Hypothalamus (tissue), 51 donors: ENCODE measurements at places on chromosomes 3 and 15.

- DNase-seq = no peak
These were observed 216.2 kb upstream of the THBS1 start for GRCh38 chr15:39364721-39365120.

DNA sequence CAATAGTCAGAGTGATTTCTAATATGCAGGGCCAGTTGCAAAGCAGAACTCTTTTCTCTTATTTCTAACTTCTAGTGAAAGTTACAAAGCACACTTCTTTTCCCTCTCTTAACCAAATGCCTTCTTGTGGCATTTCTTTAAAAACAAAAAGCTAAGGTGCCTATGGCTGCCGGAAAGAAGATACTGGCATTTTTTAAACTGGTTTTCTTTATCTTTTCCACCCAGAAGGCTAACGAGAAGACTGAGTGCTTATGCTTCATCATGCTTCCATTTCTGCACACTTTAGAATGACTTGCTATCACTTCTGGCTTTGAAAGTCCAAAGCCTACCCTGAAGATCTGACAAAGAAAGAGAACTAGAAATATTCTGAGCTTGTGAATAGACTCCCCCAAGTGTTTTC, 141.3 kb downstream of the P2RY1 start:
- DNase-seq = no peak

DNA sequence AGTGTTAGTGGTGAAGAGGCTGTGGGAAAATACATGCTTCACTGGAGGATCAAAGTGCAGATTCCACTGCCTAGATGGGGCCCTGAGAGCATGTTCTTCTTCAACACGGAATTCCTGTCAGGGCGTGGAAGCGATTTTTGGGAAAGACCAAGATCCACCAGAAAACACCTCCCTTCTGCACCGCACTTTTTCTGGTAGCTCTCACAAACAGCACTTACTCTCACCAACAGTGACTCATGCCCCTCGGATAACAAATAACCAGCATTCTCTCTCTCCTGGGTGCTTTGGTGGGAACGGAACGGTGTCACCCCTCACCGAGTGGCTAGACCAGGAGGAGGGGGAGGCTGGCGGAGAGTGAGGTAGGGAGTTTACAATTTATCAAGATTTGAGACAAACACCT, 40.1 kb downstream of the ADAMTSL3 start:
- DNase-seq = no peak

DNA sequence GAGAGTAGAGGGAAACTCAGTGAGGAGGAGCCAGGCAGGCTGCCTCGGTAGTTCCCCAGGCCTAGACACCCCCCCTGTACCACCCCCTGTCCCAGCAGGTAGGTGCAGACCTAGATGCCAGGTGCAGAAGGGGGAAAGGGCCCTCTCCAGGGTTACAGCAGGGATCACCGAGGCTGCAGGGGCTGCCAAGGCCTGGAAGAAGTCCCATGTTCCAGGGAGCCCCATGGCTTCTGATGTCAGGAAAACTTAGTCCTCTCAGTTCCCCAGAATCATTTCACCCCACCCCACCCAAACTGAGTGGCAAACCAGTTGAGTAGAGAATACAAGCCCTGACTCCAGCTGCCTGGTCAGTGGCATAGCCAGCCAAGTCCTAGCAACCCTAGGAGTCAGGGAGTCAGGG, 7.4 kb upstream of the SEMA3B start:
- no peak for DNase-seq

GRCh38 chr3:47573190-47574172, 5.2 kb downstream of the CSPG5 start:
- no peak for DNase-seq

DNA sequence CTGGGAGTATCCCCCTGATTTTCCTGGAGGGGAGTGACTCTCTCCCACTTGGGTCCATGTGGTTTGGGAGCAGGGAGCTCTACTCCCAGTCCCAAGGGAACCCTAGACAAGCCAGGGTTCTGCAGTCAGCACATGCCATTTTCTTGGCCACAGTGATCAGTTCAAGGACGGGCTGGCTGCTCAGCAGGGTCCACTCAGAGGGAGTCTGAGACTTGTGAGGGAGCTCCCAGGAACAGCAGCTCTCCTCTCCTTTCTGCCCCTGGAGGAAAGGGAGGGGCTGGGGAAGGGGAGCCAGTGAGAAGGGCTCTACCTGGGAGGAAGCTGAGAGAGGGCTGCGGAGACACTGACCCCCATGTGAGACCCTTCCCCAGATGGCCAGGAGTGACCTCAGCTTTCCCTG, 29.1 kb upstream of the LMCD1 start:
- DNase-seq = no peak
